ENCODE measurements at places on chromosomes 1 and 21.

- DNase-seq = no peak
- H3K27ac ChIP-seq = no peak overlapping the region
- H3K4me3 ChIP-seq = no peak overlapping the region
- peaks cover 15% of the 10 kb centered on the region for H3K27me3 ChIP-seq
- H3K36me3 ChIP-seq = peaks cover 19% of the 10 kb centered on the region
These were observed 24.4 kb downstream of the ZBTB17 start for GRCh38 chr1:15951341-15952153.

DNA sequence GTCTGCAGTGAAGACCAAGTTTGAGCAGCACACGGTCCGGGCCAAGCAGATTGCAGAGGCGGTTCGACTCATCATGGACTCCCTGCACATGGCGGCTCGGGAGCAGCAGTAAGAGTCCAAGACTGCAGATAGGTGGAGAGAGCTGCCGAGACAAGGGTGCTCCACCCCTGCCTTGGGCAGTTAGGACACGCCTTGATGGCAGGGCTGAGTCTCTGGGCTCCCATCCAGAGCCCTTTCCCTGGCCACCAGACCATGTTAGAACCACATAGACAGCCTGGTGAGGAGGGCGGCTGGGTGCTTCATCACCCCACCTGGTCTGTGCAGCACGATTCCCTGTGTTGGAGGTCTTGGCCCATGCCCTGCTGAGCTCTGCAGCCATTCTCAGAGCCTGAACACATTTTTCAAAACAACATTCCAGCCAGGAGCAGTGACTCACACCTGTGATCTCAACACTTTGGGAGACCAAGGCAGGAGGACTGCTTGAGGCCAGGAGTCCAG lies 17.3 kb upstream of the MIIP start:
- H3K4me1 ChIP-seq = peaks cover 2% of the 10 kb centered on the region
- peaks cover 3% of the 10 kb centered on the region for H3K27me3 ChIP-seq
- H3K27ac ChIP-seq = no peak overlapping the region

DNA sequence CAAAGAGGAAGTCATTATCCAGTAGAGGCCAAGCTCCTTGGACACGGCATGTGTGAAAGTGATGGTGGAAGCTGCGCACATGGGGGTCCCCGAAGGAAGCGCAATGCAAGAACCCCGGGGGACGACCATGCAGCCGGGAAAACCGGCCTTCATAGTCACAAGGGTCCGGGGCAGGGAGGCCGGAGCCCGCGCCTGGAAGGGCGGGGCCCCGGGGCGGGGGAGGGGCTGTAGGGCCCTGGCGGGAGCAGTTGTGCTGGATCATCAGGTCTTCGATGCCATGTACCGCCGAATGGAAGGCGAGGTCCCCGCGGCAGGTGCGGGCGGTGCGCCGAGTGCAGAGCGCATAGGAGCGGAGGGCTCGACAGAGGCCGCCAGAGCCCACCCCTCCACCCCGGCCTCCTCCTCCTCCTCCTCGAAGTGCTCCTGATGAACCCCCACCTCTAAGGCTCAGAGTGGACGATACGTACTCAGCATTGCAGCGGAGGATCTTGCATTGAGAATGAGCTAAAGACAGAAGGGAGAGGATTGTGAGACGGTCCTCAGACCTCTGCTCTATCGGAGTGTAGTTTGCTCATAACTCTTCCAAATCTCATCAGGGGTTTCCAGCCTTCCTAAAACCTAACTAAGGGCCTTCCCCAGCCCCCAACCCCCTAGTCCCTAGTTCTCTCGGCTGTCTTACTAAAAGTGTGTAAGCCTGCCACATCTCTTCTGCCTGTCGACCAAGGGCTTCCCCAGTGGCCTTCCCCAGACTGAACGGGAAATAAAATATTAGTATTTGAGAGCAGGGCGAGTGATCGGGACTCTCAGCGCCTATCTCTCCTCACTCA lies 2.1 kb downstream of the HJV start:
- no peak overlapping the region for H3K27ac ChIP-seq
- H3K4me1 ChIP-seq = peaks cover 8% of the 10 kb centered on the region
- H3K27me3 ChIP-seq = peaks cover 8% of the 10 kb centered on the region
- peaks cover 3% of the 10 kb centered on the region for H3K36me3 ChIP-seq

DNA sequence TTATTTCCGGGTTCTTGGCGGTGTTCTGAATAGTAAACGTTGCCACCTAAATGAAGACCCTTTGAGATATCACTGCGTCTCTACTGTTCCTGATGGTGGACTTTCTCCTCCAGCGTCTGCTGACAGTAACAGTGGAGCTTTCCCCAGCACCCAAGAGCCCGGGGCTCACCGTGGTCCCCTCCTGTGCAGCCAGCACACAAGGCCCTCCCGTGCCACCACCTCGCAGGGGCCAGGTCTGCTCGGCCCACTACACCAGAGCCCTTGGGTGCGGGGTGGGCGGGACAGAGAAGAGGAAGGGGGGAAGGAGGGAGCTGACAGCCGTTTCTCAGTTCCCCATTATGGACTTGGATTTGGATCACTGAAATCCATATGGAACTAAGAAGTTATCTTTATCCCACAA lies 61.2 kb upstream of the TRAPPC10 start:
- H3K27ac ChIP-seq = no peak overlapping the region
- H3K27me3 ChIP-seq = no peaks in the 10 kb centered on the region
- no peak for DNase-seq
- H3K4me3 ChIP-seq = no peak overlapping the region

- DNase-seq = no peak
- H3K27ac ChIP-seq = no peak overlapping the region
- H3K4me1 ChIP-seq = no peaks in the 10 kb centered on the region
- H3K27me3 ChIP-seq = no peaks in the 10 kb centered on the region
These were observed 18.2 kb downstream of the CRYZ start for GRCh38 chr1:74714429-74715235.

DNA sequence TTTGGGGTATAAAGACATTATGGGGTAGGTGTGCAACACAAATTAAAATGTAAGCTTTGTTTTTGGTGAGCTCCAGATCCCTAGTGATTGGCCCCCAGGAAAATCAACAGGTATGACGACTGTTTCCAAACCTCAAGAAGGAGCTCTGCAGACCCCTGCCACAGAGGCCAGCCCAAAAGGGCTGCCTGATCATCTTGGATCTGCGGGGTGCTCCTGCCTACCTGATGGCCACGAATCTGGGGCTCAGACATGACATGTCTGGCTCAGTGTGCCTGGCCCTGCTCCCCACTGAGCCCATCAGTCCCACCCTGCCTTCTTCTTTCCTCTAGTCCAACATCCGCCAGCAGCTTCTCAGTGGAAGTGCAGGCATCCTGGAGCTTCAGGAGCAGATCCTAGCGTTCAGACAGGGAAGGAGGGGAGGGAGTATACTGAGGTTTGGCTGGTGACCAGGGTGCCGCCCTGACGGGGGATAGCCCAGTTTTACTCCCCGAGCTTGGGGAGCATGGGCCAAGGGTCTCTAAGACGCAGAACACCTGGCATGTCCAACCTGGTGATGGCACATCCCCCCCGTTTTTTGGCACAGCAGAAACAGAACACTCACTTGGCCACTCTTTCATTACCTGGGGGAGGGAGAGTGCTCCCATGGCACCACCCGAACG lies 31.8 kb downstream of the ZNF496 start:
- H3K27ac ChIP-seq = no peak overlapping the region
- peak overlapping the region; percentile 11 for H3K4me3 ChIP-seq
- DNase-seq = no peak
- H3K27me3 ChIP-seq = peaks cover 9% of the 10 kb centered on the region

DNA sequence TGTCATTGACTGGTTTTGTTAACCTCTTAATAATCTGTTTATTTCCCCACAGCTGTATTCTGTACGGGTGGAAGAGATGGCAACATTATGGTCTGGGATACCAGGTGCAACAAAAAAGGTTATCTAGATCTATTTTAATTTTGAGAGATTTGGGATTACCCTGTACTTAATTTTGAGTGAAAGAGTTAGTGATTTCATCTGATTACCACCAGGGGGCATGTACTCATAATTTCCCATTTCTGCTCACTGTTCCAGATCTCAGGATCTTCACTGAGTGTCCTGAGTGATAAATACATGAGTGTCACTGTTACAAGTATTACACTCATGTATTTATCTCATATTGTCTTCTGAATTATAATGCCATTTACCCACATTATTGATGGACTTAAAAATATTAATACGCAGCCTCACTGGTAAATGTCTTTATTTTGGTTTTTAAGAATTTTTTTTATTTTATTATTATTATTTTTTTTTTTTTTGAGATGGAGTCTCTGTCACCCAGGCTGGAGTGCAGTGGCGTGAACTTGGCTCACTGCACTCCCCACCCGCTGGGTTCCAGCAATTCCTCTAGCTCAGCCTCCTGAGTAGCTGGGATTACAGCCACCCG lies 27.4 kb downstream of the DTL start:
- no peaks in the 10 kb centered on the region for H3K4me1 ChIP-seq
- H3K27me3 ChIP-seq = no peaks in the 10 kb centered on the region
- H3K4me3 ChIP-seq = no peak overlapping the region
- no peaks in the 10 kb centered on the region for H3K36me3 ChIP-seq
- DNase-seq = no peak
- no peak overlapping the region for H3K27ac ChIP-seq
